Lung microvascular endothelial cell (primary cell): ENCODE measurements at places on chromosomes 5 and 9. TPM values are rescaled to one million over a fixed set of nuclear protein-coding genes. Genes with fewer than 3 reads are reported as not detected.
A peak's percentile ranks its signal among the peaks of the same experiment; 100 is the strongest.

The PCDHB5 gene
- total RNA-seq, result 0.87 and 1.8 TPM in 2 replicates

- no peak for DNase-seq
Observed at GRCh38 chr5:36635721-36636390, 29.4 kb downstream of the SLC1A3 start.

DNA sequence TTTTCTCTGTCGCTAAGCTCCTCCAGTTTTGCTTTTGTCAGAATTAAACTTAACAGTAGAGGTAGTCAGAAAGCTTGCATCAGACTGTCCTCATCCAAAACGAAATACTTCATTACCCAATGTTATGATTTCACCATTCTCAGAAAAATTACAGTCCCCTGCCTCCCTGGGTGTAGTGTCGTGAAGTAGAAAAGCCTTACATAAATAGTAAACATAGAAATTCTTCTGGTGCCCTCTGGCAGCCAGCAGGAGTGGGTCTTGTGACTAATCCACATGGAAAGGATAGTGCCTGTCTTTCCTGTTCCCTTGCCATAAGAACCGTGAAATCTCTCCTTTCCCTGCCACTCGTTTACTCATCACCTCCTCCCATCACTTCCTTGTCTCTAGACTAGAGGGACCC, 230.6 kb downstream of the GNA14 start:
- peak; percentile 75 for DNase-seq

The IGIP gene
- total RNA-seq, result 2.0 and 3.4 TPM in 2 replicates

The SNCB gene
- 0.99 and 1.1 TPM in 2 replicates for total RNA-seq

DNA sequence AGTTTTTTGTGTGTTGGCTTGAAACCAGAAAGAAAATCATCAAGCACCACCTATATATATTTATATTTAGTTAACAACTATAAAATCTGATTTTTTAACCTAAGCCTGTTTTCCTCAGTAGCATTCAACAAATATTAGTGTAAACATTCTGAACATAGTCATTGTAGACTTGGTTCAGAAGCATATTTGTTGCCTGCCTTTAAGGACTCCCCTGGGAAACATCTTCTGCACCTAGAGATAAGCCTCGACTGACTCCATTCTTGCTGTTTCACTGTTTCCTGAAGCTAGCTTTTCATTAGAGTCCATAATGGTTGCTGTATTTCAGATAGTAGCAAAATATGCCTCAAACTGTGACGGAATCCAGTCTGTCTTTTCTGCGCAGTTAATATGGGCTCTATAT, 123.5 kb downstream of the TRIO start:
- no peak for DNase-seq

The SELENOP gene
- 51.4 and 175 TPM in 2 replicates for total RNA-seq

DNA sequence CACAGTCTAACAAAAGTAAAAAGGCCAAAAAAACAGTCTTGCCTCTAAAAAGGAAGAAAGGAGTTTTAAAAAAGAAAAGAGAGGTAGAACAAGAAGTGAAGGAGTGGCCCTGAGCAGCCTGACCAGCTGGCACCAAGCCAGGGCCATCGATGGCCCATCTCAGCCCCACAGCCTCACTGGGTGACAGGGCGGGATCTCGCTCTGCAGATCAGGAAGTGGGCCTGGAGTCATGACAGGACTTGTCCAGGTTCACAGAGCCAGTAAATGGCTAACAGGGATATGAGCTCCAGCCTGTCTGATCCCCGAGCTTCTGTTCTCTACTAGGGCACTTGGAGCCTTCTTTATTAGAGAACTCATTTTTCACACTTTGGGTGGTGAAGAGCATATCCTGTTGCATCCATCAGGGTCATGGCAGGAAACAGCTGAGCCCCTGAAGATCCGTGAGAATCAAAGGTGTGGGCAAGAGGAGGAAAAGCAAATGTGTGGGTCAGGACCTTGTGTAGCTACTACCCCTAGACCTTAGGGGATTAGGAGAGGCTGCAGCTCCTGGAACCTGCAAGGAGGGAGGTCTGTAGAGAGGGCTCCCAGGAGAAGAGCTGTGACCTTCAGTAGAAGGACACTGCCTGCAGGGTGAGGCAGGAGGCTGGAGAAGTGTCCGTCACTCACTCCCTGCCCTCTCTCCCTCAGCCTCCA, 299.0 kb upstream of the MSX2 start:
- DNase-seq, result no peak

- DNase-seq, result peak; percentile 89
Observed at GRCh38 chr9:81686614-81687520, 2.5 kb downstream of the TLE1 start.

- DNase-seq, result peak; percentile 29
Observed at GRCh38 chr9:101727612-101728524, 10.6 kb downstream of the GRIN3A start.

The SHC3 gene
- total RNA-seq, result 0.20 and 0.22 TPM in 2 replicates

DNA sequence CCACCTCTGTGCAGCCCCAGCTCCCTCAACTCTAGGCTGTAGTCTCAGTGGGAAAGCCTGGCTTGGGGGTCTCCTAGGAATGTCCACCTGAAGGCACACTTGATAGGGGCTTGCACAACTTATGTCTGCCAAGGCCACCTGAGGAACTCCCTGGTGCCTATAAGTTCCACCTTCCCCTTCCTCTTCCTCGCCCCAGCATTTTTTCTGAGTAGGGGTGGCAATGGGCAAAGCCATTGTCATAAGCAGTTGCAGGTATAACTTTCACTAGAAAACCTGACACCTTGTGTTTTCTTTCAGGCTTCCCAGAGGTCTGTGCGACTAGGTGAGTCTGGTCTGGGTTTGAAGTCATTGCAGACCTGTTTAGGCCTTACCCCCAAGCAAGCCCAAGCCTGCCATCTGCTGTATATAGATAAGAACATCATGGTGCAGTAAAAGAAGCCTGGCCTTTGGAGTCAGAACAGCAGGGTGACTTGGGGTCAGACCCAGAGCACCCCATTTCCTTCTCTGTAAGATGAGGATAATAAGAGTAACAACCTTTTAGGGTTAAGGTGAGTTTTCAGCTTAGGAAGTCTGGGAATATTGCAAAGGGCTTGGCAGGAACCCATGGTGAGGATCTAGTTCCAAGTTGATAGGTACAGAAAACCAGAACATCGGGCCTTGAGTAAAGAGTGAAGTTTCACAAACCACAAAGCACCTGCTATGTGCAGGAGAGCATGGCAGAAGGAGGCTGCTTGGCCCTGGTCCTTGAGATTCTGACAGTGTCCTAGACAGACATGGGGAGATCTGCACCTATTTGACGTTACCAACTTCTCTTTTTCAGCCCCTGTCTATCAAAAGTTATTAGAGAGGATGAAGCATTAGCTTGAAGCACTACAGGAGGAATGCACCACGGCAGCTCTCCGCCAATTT, 33.8 kb downstream of the TGFBI start:
- peak; percentile 72 for DNase-seq

GRCh38 chr9:124940521-124940893, 376 bp downstream of the GOLGA1 start:
- DNase-seq, result no peak

DNA sequence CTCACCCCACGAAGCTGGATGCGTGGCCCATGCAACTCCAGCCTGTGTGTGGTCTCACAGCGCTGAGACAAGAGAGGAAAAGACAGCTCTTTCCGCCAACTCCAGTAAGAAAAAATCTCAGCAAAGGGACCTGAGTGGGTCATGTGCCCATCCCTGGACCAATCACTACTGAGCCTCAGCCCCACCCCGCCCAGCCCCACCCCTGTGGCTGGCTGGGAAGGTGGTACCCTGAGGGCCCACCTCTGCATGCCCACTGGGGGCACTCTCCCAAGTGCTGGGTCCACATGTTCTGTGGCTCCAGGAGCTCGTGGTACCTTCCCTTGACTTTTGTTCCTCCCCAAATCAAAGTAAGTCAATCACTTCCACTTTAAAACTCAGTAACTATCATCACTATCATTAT, 105.1 kb upstream of the SMIM23 start:
- no peak for DNase-seq

The GRIA1 gene
- not detected in 2 replicates for total RNA-seq

DNA sequence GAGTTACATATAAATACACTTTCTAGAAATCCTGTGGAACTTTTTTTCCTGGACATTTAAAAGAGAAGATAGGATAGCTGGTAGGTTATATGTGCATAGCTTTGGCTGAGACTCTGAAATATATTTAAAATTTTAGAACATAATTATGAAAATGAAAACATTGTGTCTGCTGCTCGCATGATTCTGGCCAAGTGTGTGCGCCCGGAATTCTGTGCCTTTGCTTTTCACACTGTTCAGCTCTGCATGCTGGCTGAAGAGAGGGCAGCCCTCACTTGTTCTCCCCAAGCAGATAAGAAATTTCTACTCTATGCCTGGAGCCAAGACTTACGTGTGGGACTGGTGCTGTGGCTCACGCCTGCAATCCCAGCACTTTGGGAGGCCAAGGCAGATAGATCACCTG, 153.9 kb downstream of the MED10 start:
- DNase-seq, result no peak

- DNase-seq, result no peak
Observed at GRCh38 chr9:98896632-98897031, 47.1 kb upstream of the COL15A1 start.

DNA sequence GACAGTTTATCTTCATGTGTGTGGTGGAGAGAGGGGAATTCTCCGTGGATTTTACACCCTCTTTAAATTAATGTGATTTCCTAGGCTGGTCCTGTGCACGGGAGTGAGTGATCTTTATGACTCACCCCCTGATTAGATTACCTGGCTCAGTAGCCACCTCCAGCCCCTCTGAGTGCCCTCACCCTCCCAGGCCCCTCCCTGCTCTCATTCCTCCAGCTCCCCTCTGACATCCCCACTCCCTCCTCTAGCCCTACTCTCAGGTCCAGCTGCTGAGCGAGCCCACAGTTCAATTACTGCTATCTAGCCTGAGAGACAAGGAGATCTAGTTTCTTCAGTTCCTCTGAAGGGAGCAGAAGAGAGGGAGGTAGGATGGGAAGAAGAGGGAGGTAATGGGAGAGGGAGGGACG, 61.8 kb upstream of the ARAP3 start:
- DNase-seq, result no peak
